ENCODE measurements at places on chromosomes 13 and 19.

DNA sequence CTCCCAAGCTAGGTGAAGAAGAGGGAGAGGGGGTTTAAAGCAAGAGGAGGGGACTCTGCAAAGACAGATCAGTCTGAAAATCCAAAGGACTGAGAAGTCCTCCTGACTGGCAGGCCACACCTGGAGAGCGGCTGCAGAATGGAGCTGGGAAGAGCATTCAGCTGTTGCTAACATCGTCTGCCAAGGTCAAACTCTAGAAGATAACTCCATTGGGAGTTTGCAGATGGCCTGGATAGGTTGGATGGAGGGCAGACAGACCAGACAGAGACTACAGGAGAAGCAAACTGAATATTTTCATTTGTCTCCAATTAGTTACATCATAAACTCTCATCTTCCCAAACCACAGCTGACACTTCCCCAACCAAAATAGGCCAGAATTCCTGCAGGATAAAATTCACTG is 19.9 kb upstream of the SHISA2 start:
- no peak for DNase-seq

- DNase-seq, result no peak
These were observed 24.6 kb downstream of the MPHOSPH8 start for GRCh38 chr13:19657872-19658591.

- DNase-seq, result no peak
These were observed 34.4 kb upstream of the UBL3 start for GRCh38 chr13:29884671-29885430.

- no peak for DNase-seq
These were observed 40.0 kb upstream of the ISYNA1 start for GRCh38 chr19:18477974-18478373.

DNA sequence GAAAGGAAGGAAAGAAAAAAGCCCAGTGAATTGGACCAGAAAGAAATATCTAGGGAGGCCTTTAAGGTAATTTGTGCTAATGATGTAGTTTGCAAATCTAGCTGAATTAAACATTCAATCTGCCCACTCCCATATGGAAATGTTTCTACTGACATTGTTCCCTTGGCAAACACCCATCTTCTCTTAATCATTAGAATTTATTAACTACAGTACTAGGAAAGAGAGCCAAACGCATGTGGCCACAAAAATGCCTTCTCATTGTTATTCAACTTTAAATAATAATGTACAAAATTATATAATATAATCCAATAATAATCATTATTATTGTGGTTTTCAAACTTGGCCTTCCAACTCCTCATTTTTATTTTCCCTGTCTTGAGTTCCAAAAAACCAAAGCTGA is 234.7 kb downstream of the NHLRC3 start:
- DNase-seq, result no peak

- DNase-seq, result no peak
These were observed 19.9 kb upstream of the CYP4F8 start for GRCh38 chr19:15595069-15595468.

DNA sequence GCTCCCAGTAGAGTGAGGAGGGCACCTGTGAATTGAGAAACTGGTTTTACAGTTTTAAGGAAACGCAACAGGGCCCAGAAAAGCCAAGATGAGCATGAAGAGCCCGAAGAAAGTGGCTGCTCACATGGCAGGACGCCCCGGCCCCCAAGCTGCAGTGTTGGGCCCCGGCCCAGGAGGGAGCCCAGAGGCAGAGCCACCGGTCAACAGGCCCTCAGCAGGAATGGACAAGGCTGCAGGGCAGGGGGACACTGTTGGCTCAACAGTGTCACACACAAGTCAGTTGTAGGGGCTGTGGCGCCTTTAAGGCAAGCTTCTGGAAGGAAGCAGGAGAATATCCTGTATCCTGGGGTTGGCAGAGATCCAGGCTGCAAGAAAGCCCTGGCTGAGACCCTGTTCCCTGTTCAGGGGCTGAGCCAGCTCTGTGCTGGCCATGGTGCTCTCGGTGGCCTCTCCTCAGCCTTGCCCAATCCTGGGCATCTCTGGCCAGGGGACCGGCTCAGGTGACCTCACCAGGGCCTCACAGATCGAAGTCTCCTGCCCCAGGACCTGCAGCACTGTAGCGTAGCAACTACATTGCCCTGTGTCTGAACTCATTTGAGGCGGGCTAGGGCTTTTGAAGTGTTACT is 28.0 kb downstream of the UPF1 start:
- DNase-seq, result no peak

GRCh38 chr13:42021851-42022250 is 26.6 kb upstream of the DGKH start:
- DNase-seq, result no peak

GRCh38 chr13:111396457-111396856 is 76.0 kb downstream of the TEX29 start:
- no peak for DNase-seq
